Activated naive CD8-positive, alpha-beta T cell treated with anti-CD3 and anti-CD28 coated beads, Interleukin-2, amount 50 U/mL, for 16 hours (primary cell): ENCODE measurements at places on chromosomes 1 and 21.

DNA sequence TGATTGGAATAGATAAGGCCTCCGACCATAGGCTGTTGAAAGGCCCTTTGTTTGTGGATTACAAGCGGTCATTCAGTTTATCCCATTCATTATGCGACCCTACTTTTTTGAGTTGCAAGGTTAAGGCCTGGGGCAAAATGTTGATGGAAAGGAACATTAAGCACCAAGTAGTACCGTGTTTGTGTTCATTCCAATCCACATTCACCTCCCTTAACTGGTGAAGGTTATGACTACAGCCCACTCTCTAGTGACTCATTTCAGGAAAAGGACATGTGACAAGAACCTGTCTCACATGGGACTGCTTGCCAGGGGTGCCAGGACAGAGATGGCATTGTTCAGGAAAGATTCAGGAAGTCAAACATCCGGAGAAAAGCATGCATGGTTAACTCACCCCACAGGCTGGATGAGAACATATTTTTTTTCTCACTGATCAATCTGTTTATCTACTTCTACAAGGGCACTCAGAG, 81.6 kb downstream of the CD58 start:
- DNase-seq: no peak

DNA sequence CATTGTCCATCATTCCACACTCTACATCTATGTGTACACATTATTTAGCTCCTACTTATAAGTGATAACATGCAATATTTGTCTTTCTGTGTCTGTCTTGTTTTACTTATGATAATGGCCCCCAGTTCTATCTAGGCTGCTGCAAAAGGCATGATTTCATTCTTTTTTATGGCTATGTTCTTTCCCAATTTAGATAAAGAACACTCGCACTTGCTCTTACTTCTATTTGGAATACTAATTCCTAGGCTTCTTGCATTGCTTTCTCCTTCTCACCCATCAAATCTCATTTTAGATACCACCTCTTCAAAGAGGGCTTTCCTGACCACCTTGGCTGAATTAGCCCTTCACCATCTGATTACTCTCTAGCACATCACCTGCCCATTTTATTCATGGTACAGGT, 3.0 kb upstream of the RGS4 start:
- no peak for DNase-seq

GRCh38 chr1:54542962-54543539, 5.0 kb upstream of the ACOT11 start:
- DNase-seq: no peak

DNA sequence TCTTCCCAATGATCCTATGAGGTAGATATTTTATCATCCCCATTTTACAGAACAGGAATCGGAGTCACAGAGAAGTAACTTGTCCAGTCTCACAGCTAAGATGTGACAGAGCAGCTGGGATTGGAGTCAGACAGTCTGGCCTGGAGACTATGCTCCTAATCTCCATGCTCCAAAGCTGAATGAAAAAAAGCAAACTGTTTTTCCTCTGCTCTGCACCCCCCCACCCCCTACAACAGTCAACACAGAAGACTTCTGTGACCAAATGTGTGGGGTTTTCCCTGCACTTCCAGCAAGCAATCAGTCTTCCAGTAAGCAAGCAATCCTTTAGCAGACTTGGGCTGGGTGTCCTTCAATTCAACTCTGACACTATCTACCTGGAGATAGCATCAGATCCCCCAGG, 33.2 kb downstream of the KIRREL1 start:
- DNase-seq: no peak

DNA sequence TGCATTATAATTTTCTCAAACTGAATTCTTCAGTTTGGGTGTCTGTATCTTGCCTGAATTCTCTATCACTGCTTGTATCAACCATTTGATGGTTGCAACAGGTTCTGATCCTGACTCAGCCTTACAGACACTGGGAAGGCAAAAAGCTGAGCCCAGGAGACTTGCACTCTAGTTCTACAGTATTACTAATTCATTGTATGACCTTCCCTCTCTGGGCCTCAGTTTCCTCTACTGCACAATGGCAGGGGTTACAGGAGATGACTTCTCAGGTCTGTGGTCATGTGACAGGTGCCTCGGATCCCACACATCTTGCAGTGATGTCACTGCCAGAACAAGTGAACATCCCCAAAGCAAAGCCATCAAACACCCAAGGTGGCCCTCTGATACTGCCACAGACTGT, 38.7 kb downstream of the RRAGC start:
- no peak for DNase-seq

DNA sequence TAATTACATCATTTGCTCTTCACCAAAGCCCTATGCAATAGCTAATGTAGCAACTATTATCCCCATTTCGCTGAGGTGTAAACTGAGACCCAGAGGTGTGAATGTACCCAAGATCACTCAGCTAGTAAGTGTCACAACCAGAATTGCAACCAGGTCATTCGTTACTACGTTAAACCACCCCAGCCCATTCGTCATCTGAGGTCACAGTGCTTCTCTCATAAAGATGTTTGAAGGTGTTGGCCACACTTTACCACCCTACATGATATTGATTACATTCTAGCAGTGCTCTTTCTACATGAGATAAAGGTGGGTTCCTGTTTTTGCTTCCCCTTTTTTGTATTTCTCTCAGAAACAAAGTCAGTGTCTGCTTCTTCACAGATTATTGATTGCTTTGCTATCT, 195.3 kb downstream of the ZBTB18 start:
- DNase-seq: no peak

DNA sequence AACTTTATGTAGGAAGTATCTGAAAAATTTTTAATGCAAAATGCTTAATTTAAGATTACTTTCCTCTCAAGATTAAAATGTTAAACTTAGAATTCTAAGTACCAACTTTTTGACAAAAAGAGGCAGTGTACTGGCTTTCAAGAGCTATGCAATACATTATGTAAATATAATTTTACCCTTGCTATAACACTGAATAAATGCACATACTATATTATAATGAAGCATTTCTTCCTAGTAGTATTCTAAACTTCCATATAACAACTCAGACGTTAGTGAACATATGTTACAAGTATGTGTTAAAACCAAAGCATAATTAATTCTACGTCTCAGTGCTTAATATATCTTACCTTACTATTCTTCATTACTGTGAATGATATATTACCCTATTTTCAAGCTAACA, 58.5 kb downstream of the RGS21 start:
- DNase-seq: no peak

DNA sequence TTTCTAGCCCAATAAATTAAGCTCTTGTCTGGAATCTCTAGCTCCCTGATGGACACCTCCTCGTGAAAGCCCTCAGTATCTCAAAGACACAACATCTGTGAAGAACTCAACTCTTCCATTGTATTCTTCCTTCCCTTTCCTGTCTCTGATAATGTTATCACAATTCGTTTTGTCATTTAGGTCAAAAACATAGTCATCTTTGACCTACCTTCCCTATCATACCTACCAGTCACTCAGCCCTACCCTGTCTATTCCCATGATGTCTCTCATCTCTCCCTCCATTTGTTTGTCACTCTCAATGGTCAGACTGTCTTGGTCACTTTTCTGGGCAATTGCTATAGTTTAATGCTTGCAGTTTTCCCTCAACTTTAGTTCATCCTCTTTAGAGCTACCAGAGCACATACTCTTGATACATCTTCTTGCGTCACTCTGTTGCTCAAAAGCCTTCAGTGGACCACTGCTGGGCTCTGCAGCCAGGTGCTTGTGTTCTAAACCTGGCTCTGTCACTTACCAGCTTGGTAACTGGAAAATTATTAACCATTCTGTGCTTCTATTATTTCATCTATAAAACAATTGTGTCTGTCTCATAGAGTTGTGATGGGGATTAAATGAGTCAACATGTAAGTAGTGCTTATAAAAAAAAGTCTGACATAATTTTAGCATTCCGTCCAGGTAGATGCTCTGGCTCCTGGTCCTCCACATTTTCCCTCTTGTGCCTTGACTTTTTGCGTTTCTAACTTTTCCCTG, 39.6 kb downstream of the DDR2 start:
- no peak for DNase-seq

- no peak for DNase-seq
Observed at GRCh38 chr1:241411776-241412338, 54.9 kb upstream of the RGS7 start.

GRCh38 chr1:20234788-20235535, 48.6 kb upstream of the PLA2G2C start:
- DNase-seq: no peak

DNA sequence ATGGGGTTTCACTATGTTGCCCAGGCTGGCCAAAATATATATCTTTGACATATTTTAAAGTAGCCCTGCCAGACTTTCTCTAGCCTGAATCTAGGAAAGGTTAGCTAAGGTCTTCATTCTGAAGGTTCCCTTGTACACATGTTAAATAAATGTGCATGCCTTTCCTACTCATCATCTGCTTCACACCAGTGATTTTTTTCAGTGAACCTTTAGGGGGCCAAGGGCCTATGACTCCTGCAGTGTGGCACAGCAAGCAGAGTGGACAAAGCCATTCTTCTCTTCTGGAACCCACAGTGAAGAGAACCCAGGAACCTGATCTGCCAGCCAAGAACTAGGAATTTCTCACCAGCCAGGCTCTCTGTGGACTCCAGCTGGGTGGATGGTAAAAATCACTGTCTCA, 22.9 kb downstream of the CBR1 start:
- DNase-seq: no peak

GRCh38 chr1:50977575-50978143, 7.6 kb downstream of the CDKN2C start:
- DNase-seq: no peak

GRCh38 chr1:54777011-54777410, 12.7 kb upstream of the PARS2 start:
- no peak for DNase-seq

DNA sequence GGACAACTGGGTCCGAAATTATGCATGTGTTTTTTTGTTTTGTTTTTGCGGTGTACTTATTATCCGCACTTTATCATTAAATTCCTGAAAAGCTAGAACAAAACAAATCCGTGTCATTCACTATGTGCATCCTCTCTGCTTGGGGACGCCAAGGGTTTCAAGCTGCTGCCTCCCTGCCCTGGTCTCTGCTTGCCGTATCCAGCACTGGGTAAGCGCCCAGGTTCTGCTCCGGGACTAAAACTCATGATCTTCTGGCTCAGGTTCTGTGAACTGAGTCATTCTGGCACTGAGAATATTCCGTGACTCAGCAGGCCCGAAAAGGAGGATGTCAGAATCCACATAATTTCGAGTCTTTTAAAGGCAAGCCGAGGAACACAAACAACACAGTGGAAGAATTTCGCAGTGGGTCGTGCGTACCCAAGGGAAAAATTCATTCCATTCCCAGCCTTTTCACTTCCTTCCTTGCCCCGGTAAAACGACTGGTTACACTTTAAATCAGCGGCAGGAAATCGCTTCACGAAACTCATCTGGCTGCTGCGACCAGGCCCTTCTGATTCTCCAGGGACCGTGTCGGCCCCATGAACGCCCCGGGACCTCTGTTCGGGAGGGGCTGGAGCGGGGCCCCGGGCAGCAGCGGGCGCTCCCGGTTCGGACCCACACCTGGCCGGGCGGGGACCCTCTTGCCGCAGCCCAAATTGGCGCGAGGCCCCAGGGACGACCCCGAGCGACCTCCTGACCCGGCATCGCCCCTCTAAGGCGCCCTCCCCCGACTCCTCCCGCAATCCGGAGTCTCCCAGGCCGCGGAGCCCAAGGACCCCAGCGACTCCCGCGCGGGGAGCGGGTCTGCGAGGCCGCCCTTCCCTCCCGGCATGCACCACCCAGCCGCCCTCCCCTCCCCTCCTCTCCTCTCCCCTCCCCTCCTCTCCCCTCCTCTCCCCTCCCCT, 746 bp upstream of the LAMC1 start:
- no peak for DNase-seq

- no peak for DNase-seq
Observed at GRCh38 chr1:104592926-104593325, 843.2 kb downstream of the AMY1C start.

- DNase-seq: no peak
Observed at GRCh38 chr1:11707621-11708276, 16.2 kb downstream of the DRAXIN start.
